ENCODE measurements at places on chromosomes 7 and 10.

DNA sequence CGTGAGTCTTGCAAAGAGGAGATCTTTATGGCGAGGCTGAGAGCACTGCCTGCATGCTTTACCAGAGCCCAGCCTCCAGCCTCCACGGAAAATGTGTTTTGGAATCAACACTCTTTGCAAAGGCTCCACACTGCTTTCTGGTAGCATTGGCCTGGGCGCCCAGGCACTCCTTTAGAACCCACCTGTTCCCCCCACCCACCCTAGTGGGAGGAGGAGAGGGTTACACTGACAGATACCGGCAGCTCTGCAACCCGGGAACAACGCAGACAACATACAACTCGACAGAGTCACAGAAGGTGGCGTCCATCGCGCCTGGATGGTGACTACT lies 5.5 kb upstream of the MNX1 start:
- H3K36me3 ChIP-seq, result no peaks in the 10 kb centered on the region
- peaks cover 98% of the 10 kb centered on the region for H3K27me3 ChIP-seq
- H3K4me3 ChIP-seq, result no peak overlapping the region
- H3K4me1 ChIP-seq, result peaks cover 11% of the 10 kb centered on the region
- no peak overlapping the region for H3K27ac ChIP-seq
- no peak for DNase-seq

GRCh38 chr7:92729172-92729571 lies 107.2 kb downstream of the CDK6 start:
- peak overlapping the region; percentile 59 for H3K27ac ChIP-seq
- H3K4me1 ChIP-seq, result peaks cover 9% of the 10 kb centered on the region
- peaks cover 25% of the 10 kb centered on the region for H3K36me3 ChIP-seq

GRCh38 chr7:85829817-85830432 lies 643.1 kb upstream of the SEMA3D start:
- H3K4me1 ChIP-seq, result peaks cover 39% of the 10 kb centered on the region
- no peaks in the 10 kb centered on the region for H3K27me3 ChIP-seq
- peak overlapping the region; percentile 66 for H3K27ac ChIP-seq

DNA sequence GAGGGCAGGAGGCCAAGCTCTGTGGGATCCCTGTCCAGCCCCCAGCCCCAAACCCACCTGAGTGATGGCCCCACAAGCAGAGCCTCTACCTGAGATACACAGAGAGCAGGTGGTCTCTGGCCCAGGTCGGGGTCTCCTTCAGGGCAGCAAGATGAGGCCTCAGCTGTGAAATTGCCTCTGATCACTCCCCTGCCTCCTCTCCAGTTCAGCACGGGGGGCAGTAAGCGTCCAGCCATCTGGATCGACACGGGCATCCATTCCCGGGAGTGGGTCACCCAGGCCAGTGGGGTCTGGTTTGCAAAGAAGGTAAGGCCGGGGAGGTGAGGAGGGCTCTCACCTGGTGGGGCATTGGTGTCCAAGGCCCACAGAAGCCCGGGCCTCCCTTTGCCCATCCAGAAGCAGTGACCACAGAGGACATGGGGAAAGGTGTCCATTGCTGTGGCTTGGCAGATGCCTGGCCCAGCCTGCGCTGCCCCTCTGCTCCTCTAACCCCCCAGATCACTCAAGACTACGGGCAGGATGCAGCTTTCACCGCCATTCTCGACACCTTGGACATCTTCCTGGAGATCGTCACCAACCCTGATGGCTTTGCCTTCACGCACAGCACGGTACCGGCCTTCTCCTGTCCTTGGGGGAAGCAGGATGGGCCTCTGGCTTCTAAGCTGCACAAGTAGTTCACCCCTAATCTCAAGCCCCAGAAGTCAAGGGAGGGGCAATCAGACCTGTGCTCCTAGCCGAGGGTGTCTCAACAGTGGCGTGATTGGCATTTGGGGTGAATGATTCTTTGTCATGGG lies 3.1 kb downstream of the CPA1 start:
- H3K4me1 ChIP-seq, result peaks cover 20% of the 10 kb centered on the region
- no peak overlapping the region for H3K4me3 ChIP-seq
- DNase-seq, result no peak
- H3K36me3 ChIP-seq, result no peaks in the 10 kb centered on the region

- H3K27ac ChIP-seq, result no peak overlapping the region
- no peak overlapping the region for H3K4me3 ChIP-seq
- no peak for DNase-seq
- no peaks in the 10 kb centered on the region for H3K36me3 ChIP-seq
- peaks cover 47% of the 10 kb centered on the region for H3K27me3 ChIP-seq
These were observed 322.3 kb upstream of the PODXL start for GRCh38 chr7:131878777-131879176.

DNA sequence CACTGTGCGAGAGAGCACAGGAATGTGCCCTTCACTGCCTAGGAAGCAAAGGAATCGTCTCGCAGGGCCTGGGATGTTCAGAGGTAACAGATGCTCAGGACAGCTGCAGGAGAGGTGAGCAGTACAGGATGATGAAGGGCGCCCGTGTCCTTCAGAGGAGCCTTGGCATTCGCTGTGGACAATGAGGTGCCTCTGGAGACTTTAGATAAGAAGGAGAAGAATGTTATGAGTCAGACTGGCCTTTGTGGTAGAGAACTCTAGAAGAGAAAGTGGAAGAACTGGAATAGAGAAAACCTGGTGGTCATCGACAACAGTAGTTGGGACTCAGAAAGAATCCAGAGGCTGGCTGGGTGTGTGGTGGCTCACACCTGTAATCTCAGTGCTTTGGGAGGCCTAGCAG lies 64.4 kb upstream of the LEP start:
- no peaks in the 10 kb centered on the region for H3K36me3 ChIP-seq
- peaks cover 90% of the 10 kb centered on the region for H3K27me3 ChIP-seq
- no peaks in the 10 kb centered on the region for H3K4me1 ChIP-seq
- no peak overlapping the region for H3K4me3 ChIP-seq
- no peak for DNase-seq

Measured in mesothelial cell of epicardium (in vitro differentiated cells).